ENCODE measurements at places on chromosomes 4 and X.

DNA sequence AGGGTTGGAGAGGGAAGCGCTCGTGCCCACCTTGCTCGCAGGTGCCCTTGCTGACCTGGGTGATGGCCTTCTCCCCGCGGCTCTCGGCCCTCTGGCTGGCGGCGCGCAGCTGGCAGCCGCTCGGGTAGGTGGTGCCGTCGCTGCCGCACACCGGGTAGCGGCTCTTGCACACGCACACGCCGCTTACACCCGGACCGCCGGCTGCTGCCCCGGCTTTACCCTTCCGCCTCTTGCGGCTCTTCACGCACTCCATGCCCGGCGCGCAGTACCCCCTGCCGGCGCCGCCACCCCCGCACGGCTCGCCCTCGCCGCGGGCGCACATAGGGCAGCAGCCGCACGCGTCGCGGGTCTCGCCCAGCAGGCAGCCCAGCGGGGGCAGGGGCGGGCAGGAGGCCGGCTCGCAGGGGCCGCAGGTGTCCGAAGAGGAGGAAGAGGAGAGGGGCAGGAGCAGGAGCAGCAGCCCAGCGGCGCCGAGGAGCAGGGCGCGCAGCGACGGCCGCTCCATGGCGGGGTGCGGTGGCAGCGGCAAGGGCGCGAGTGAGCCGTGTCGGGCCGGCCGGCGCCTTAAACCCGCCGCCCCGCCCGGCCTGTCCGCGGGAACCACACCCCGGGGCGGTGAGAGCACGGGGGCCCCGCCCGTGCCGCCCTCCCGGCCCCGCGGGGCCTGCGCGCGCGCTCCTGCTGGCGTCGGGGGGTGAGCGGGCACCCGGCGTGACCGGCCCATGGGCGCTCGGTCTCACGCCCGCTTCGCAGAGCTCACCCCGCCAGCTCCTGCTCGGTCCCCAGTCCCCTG lies at the start of gene IGFBP7:
IGFBP7 (minus strand) TSS at position 539 of the 793 bp plus-strand sequence; CDS start at position 505, 34 bp downstream.
- DNase-seq, result peak; percentile 28

- DNase-seq, result no peak
Observed at GRCh38 chr4:20760053-20760452, 59.8 kb downstream of the PACRGL start.

- no peak for DNase-seq
Observed at GRCh38 chr4:111838406-111838930, 306.8 kb upstream of the FAM241A start.

DNA sequence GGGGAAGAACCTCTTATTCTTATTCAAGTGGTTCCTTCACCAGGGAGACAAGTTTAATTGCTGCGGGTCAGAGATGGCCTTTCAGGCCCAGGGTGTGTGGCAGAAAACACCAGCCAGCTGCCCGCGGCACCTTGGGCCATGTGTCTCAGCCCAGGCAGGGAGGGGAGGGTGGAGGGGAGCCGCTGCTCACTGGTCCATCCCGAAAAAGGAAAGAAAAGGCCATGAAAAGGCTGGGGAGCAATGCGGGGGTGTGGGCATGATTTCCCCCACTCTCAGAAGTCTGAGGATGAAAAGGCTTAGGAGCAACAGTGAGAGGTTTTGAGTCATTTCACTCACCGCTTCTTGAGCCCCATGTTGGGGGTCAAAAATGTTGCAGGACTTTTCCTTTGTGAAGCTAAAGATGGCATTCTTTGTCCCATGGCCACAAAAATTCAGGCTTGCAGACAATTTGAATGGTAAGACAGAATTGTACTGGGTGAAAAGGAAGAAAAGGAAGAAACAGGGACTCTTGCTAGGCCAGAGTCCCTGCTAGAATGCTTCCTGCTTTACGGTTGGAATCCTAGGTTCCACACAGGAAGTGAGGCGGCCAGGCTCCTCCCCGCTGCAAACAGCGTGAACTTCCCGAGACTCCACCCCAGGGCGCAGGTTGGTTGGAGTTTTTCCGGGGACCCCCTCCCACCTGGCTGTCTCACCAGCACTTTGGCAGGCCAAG lies 17.4 kb upstream of the FAM47E start:
- no peak for DNase-seq

GRCh38 chr4:8738471-8738931 lies 133.1 kb downstream of the HMX1 start:
- no peak for DNase-seq

DNA sequence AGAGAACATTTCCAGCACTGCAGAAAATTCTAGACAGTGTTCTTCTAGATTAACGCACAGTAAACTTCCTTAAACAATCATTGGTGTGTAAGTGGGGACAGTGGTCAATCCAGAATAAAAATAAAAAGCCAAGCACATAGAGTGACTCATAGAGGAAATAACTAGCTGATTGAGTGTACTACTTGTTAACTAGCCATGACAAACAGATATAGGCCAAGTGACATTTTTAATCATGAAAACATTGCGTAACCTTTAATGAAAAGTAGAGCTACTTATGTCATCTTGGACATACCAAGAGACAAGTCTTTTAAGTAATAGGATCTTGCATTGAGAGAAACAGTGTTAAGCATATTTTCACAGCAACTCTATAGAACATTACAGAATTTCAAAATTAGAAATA lies 233.9 kb upstream of the MAB21L2 start:
- DNase-seq, result no peak

DNA sequence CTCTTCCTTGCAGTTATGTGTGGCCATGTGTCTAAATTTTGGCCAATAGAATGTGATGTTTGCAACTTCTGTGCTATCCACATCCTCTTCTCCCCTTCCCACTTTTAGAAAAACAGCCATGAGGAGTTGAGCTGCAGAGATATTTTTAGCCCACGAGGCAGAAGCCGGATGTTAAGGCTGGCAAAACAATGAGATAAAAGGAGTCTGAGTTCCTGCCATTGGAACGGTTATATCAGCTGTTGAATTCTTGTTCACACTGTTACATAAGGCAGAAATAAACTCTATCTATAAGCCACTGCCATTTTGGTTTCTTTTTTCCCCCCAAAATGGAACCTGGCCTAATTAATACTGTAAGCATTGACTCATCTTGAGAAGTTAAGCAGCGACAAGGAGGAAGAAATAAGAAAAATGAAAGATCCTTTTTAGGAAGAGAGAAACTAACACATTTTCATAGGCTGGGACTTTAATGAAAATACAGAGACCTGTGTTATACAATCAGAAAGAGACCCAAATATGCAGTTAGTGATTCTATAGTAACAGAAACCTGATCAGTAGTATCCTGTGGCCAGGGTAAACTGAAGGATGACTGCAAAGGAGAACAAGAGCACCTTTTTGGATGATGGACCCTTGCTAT lies 200.5 kb downstream of the INPP4B start:
- no peak for DNase-seq

- no peak for DNase-seq
Observed at GRCh38 chrX:119218198-119218597, 17.9 kb upstream of the PGRMC1 start.

- DNase-seq, result no peak
Observed at GRCh38 chr4:88021824-88022223, 14.4 kb downstream of the PKD2 start.

GRCh38 chr4:151226004-151226932 lies 50.7 kb upstream of the PRSS48 start:
- DNase-seq, result no peak

GRCh38 chr4:88244816-88245579 lies 39.4 kb downstream of the PPM1K start:
- no peak for DNase-seq

DNA sequence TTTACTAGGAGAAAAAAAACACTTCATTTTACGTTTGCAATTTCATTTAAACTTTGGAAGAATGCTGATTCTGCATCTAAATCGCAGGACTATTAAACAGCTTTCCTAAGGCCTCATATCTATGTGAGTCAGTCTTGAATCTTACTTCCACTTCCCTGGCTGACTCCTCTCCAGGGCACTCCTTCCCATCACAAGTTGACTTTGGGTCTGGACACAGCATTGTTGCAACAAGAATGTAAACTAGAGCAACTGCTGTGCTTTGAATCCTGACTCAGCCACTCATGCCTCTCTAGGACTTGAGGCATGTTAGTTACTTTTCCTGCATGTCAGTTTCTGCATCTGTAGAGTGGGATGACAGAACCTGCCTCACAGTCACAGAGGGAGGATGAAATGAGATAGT lies 413.8 kb downstream of the FAT4 start:
- DNase-seq, result no peak

DNA sequence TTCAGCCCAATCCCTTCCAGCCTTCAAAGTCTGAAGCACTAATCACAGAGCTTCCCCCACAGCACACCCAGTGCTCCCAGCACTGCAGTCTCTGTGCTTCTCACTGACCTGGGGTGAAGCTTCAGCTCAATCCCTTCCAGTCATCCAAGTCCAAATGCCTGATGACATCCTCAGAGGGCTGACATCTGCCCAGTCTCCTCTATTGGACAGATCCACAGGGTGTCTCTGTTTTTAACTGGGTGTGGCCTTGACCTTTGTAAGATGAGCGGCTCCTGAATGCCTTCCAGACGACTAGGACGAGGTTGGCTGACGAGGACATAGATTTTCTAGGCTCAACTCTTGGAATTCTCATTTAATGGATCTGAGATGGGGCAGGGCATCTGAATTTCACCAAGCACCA lies 7.6 kb upstream of the SLC2A9 start:
- DNase-seq, result no peak

- no peak for DNase-seq
Observed at GRCh38 chrX:120426599-120426998, 42.5 kb downstream of the LAMP2 start.

DNA sequence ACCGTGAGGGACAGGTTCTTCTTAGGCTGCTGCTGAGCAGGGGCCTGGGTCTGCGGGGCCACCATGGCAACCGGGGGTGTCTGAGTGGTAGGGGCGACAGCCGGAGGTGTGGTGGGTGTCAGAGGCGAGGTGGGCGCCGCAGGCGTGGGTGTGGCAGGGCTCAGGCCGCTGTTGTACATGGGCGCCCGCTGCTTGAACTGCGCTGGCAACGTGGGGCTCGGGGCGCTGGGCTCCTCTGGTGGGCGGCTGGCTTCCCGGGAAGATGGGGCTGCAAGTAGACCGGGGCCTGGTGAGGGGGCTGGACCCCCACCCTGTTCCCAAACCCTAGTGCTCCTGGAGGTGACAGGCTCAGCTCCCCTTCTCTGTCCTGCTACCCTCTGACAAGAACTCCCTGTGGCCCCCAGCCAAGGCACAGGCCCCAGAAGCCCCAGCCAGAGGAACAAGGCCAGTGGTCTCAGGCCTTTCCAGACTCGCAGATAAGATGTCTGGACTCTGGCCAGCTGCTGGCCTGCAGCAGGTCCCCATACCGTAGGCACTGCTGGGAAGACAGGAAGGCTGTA lies 24.8 kb downstream of the NELFA start:
- DNase-seq, result no peak

- no peak for DNase-seq
Observed at GRCh38 chrX:122055460-122055859, 1008.0 kb downstream of the GLUD2 start.

DNA sequence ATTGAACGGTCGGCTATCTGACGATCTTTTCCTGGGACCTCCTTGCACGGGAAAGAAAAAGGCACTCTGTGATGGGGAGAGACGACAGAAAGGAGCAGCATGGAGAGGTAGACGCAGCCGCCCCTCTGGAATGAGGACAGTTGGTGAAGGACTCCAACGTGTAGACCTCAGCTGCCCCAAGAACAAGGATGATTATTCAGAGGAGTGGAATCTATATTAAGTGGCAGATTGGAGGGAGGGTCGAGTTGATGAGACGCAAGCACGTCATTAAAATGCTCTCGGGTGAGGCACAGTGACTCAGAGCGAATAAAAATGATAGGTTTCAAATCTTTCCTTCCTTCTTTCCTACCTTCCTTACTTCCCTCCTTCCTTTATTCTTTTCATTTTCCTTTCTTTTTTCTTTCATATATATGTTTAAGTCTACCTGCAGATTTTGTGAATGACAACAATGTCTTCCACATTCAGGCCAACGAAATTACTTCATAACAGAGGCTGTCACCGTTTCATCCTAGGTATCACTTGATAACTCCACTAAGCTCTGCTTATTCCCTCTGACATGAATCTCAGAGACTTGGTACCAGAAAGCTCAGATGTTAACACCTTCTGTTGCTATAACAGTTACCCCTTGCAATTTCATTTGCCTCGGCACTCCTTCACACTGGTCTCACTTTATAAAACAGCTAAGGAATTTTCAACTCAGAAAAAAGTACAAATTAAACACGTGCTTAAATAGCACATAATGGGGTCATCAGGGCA lies 110.0 kb upstream of the PPARGC1A start:
- no peak for DNase-seq

GRCh38 chr4:151227731-151228130 lies 49.2 kb upstream of the PRSS48 start:
- DNase-seq, result no peak

DNA sequence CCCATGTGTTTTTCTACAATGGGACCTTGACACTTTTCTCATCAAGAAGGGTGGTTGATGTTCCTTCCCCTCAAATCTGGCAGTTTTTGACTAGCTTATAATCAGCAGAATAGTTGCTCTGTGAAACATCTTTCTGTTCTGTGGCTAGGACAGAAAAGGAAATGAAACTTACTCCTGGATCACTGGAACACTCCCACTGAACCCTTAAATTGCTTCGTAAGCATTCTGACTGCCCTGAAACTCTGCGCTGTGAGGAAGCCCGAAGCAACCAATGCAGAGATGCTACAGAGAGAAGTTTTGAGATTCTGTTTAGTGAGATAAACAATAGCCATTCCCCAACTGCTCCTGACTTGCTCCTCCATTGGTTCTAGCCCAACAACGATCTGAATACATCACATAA lies 602.2 kb downstream of the CENPC start:
- DNase-seq, result no peak

DNA sequence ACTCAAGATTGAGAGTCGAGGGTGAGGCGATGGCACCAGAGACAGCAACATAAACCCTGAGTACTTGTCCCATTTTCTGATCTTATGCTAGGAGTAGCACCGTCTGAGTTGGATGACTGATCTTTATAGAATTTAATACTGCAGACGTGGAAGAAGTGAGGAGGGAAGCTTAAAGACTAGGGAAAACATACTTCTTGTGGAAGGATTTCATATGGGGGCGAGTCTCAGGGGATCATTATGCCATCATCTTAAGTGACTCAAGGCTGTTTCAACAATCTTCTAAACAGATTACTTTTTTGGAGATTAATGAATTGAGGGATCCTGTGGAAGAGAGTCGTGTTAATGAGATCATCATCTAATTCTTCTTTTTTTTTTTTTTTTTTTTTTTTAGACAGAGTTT lies 17.2 kb upstream of the FAT1 start:
- no peak for DNase-seq

DNA sequence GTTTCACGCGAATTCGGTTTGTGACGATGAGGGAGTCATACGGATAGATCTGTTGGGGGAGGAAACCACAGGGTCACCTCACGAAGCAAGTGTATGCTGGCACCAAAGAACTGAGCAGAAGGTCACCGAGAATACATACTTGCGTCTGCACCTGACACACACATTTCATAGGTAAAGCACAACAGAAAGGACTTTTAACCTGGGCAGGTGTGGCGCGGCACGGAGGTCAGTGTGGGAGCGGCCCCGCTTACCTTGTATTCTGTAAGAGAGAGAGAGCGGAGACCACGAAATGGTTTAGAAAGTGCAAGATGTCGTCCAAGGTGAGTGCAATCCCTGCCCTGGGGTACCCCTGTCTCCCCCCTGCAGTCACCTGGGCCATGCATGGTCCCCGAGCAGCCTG lies 43.6 kb upstream of the AFAP1 start:
- no peak for DNase-seq

- DNase-seq, result no peak
Observed at GRCh38 chr4:5165420-5166369, 114.4 kb downstream of the STK32B start.

All from progenitor cell of endocrine pancreas (in vitro differentiated cells).